ENCODE measurements at places on chromosomes 7 and 10.

GRCh38 chr10:73000973-73001372 is 46.4 kb upstream of the PLA2G12B start:
- no peak for DNase-seq

DNA sequence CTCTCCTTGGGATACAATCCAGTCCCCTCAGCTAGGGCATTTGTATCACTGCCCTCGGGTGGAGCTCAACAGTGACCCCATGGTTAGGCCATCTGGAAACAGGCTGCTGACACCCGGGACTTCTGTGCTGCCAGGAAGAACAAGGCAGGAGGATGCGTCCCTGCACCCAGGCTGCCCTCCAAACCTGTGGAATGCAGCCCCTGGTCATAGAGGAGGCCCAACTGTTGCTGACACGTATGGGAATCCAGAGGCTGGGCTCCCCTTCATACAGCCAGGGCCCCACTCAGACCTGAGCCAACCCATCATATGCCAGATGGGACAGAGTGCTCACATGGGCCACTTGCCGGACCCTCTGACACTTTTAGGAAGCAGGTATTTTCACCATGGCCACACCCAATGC is 45.5 kb upstream of the SRGN start:
- DNase-seq = no peak

GRCh38 chr10:2251631-2252030 is 514.3 kb upstream of the ADARB2 start:
- DNase-seq = no peak

DNA sequence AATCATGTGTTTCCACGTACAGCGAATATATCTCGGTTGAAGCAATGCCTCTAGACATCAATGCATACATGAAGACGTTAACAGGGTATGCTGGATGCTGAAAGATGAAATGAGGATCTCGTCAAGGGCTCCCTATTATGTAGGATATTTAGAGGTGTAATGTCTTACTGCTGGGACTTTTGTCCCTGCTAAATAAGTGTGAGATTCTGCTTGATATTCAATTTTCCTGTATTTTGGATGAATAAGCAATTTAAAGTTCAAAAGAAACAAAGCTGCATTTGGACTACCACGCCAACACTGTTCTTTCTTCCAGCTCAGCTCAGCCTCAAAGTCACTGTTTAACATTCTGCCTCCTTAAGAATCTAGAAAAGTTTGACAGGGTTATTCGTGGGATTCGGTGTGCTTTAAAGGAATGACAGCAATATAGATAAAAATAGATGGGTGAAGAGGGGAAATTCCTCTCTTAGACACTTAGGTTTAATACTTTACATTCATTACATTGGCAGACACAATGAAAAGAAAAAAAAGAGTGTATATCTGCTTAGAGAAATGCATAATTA is 110.1 kb upstream of the RHEB start:
- no peak for DNase-seq

- no peak for DNase-seq
These were observed 293.9 kb downstream of the SNX13 start for GRCh38 chr7:17646253-17646956.

Data from skeletal muscle cell (primary cell).